Stimulated activated CD4-positive, alpha-beta T cell treated with anti-CD3 and anti-CD28 coated beads, TNF-alpha, amount 100 ng/mL, for 48 hours (primary cell): ENCODE measurements at places on chromosomes 5 and 9.

DNA sequence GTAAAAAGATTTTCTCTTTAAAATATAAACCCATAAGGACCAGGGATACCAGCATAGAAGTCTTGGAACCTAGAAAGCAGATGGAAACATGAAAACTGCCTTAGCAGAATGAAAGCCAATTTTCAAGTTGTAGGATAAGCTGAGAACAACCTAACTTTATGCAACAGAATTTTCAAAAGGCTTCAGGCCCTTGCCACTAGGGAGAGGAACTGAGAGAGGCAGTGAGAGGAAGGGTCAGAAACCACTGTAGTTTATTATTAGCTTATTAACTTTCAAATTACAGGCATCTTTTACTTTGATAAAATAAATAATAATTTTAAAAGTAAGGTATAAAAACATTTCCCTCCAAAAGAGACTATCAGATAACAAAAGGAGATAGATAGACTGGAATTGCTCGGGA is 33.4 kb downstream of the FAM81B start:
- DNase-seq: no peak

DNA sequence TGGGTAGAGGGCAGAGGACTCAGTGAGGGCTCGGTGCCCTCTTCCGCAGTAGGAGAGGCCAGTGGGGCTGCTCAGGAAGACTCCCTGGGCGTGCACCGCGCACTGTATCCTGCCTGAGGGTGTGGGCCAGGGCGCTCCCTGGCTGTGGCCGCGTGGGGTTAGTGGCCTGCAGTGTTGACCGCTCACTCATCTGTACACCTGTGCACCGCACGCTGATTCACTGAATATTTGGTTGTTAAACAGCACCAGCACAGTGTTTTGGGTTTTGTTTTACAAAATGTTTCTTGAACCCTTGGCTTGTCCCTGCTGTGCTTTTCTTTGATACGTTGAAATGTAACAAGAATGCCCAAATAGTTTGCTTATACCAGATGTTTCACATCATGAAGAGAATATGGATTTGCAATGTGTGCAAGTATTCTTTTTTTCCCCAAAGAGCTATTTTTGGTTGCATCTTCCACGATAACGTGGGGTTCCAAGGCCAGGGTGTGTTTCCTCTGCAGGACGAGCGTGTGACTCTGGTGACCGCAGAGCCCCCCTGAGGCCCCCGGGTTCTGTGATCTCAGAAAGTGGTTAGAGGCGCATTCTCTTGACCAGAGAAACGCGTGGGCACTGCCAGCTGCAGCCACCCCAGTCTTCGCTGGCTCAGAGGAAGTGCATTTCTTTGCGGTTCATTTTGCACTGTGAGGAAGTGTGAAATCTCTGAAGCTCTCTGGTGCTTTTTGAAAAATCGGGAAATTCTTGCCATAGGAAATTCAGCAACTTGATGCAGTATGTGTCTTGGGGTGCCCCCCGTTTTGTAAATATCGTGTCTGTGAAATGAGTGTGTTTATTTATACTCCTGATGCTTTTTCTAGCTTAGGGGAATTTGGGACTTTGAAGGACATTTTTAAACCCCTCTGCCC is 46.9 kb downstream of the AHRR start:
- no peak for DNase-seq

GRCh38 chr5:129361441-129362025 is 98.6 kb upstream of the ADAMTS19 start:
- DNase-seq: no peak

DNA sequence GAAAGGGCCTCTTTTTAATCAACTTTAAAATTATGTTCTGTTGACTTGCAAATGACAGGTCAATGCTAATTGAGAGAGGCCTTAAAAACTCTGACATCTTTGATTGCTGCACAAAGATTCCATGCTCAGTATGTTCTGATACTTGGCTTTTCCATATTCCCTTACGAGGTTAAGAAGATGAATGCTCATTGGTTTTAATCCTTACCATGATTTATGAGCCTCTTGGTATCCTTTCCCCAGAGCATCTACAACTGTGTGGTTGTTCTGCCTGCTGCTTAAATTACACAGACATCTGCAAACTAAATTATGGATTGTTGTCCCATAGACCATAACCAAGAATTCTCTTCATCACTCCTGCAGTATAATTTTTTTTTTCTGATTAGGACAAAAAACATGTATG is 352.6 kb downstream of the CDH12 start:
- no peak for DNase-seq

DNA sequence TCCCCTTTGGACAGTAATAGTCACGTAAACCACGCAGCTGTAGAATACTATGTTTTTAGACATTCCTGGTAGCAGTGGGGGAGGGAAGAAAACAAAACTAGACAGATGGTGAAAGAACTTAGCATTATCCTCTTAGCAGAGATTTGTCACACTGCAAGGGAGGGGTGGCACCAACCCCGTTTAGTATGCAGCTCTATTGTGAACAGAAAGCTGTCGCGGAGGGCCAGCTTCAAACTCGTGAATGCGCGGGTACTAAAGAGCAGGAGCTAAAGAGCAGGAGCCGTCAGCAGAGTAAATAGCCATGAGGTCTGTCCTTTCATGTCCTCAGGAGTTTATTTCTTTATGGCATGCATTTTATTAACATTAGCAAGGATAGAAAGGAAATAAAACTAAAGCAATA is 141.9 kb upstream of the SLC12A2 start:
- DNase-seq: no peak

GRCh38 chr5:147912011-147912410 is 5.7 kb upstream of the C5orf46 start:
- no peak for DNase-seq

DNA sequence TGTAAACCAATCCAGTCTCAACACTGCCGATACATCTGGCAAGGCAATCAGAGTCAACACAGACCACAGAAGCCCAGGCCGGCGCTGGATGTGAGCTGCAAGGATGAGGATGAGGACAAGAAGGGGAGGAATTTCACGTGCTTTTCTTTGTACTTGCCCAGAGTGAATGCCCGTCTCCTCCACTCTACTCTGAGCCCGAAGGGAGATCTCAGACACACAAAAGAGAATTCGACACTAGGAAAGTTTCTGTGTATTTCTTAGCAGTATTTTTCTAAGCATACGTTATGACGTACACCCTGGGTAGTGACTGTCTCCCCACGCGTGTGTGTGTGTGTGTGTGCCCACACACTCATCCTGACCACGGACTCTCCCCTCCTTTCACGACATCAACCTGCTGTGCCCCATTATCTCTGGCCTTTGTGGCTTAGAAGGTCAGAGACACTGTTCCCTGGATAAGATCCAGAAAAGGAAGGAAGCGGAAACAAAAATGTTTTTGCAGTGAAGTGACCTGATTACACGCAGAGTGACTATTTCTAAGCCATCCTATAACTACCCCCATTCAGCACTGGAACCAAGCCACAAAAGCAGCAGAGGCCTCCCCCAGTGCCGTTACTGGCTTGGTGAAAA is 227.3 kb upstream of the DAPK1 start:
- no peak for DNase-seq

DNA sequence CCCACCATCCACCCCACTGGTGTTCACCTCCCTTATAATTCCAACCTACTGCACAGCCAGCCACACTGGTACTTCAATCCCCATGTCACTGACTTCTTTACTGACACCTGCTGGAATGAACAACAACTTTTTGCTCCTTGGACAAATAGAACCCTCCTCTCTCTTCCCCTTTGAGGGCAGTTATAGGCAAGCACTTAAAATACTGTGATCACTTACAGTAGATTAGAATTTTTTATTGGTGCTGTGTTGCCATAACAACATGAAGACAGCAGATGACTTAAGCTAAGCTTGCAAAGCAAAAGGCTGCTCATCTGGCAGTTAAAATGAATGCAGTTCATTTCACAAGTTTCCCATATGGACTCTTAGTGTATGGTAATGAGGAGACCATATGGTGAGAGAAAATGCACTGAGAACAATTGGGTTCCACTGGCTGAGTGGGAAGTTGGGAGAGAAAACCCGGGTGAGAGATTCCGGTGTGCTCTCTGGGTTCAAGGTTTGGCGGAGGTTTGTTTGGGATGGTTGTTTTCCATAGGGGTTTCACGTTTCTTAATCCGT is 374.3 kb downstream of the EBF1 start:
- DNase-seq: no peak

DNA sequence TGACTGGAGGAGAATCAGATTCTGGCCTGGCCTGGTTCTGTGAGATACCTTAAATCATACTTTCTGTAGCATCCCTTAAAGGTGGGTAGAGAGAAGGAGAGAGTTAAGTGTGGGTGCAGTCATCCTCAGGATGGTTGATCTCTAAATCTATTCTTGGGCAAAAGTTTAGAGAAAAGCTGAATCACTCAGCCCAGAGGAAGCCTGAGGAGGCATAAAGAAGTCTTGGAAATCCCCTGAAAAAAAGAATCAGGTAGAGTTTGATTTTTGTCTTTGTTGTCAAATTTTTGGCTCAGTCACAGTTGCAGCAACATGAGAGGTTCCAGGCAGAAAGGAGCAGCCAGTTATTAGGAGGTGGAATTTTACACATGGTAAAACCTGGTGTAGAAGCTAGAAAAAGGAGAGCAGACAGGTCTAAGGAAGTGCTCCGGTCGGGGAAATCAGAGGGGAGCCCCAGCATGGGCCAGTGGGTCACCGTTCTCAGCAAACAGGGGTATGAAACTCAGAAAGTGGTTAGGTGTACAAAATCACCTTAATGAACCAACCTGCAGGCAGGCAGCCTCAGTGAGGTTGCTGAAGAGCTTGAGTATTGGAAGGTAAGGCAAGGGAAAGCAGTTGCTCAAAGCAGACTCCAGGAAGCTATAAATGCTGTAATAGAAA is 116.2 kb upstream of the CNTLN start:
- DNase-seq: no peak

DNA sequence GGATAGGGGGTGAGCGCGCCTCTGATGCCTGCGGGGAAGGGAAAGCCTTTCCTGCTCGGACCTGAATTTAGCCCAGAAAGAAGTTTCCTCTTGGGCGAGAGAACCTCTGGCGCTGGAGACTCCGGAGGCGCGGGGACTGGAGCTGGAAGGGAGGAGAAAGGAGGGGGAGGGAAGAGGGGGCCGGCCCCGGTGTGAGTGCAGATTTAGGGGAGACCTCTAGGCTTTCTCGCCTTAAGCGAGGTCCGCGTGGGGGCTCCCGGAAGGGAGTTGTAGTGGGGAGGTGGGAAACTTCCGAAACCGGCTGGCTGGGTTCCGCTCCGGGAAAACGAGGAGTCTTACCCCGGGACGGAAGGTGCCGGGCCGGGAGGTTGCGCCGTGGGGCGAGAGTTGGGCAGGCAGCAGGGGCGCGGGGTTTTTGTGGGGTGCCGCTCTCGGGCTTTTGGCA is 1.3 kb downstream of the PCSK5 start:
- no peak for DNase-seq

- DNase-seq: no peak
Measured at GRCh38 chr5:115430374-115430773, 114.2 kb downstream of the FEM1C start.

GRCh38 chr5:24353611-24354010 is 291.2 kb downstream of the CDH10 start:
- no peak for DNase-seq

DNA sequence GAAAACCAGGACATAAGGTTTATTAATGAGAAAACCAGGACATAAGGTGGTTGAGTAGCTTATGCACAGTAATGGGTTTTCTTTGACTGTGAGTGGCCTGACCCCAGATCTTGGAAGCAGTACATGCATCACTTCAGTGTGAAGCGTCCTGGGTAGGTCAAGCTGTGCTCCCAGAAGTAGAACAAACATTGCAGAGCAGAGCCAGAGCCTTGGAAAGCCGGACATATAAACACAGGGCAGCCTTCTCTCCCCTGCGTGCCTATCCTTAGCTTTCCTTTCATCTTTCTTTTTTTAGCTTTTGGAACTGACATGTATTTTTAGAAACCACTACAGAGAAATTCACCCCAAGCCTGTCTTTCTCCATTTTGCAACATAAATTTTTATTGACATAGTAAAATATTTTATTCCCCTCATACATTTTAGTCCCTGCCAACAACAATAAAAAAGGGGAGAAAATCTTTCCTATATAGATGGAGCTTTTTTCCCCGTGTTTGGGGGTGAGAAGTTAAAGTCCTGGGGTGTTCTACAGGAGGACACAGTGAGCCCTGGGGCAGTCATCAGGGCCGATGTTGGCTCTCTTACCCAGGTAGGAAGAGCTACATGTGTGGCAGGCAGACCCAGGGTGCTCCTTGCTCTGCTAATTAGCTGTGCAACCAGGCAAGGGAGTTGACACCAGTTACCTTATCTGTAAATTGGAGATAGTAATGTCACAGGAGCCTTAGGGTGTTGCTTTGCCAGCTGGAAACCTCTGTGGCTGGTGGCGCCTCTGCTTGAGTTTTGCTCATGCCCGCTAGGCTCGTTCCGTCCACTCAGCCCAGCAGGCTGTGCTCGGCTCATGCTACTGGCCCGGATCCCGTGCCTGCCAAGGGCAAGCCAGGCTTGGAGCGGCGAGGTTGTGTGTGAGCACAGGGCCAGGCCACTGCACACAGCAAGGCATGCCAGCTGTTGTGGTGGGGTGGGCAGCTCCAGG is 389.6 kb downstream of the KDM4C start:
- DNase-seq: no peak

DNA sequence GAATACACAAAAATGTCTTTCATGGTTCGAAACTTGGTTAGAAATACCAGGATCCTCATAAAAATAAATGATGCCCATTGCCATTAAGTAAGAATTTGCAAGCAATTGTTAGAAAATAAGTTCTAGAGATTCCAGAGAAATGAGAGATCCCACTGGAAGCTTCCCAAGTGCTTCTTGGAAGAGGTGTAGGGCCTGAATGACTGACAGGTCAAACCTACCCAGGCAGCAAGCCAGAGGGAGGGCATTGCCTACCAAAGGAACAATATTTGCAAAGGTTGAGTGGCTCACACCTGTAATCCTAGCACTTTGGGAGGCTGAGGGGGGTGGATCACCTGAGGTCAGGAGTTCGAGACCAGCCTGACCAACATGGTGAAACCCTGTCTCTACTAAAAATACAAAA is 777.0 kb upstream of the WWC1 start:
- DNase-seq: no peak

GRCh38 chr5:33772380-33772897 is 119.4 kb downstream of the ADAMTS12 start:
- no peak for DNase-seq

- no peak for DNase-seq
Measured at GRCh38 chr5:31187591-31187990, 5.9 kb upstream of the CDH6 start.

DNA sequence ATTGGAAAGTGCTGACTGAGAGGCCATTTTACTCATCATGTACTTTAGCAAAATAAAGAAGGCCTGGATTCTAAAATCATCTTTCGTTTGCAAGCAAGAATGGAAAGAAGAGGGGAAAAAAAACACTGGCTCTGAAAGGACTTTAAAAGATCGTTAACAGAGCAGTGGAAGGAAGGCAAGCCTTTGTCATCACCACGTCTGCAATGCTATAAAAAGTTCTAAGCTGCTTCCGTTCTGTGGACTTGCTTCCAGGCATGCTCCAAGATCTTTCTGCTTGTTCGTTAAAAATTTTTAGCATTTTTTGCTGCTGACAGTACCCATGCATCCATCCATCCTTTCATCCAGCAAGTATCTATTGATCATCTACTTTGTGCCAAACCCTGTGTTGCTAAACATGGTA is 226.5 kb downstream of the GABBR2 start:
- DNase-seq: no peak

- no peak for DNase-seq
Measured at GRCh38 chr5:1526681-1527131, 2.9 kb upstream of the LPCAT1 start.

- DNase-seq: no peak
Measured at GRCh38 chr5:116404016-116404415, 170.6 kb downstream of the SEMA6A start.
